Osteocyte (in vitro differentiated cells): ENCODE measurements at places on chromosomes 4 and X. TPM values are rescaled to one million over a fixed set of nuclear protein-coding genes. Genes with fewer than 3 reads are reported as not detected.

The TEX11 gene
- not detected in 2 replicates for total RNA-seq

GRCh38 chrX:150155436-150156035, 207.6 kb upstream of the MAMLD1 start:
- peak; percentile 89 for DNase-seq
- peak overlapping the region; percentile 50 for H3K27ac ChIP-seq
- H3K4me1 ChIP-seq = peaks cover 18% of the 10 kb centered on the region
- H3K4me3 ChIP-seq = no peak overlapping the region
- H3K27me3 ChIP-seq = no peaks in the 10 kb centered on the region

DNA sequence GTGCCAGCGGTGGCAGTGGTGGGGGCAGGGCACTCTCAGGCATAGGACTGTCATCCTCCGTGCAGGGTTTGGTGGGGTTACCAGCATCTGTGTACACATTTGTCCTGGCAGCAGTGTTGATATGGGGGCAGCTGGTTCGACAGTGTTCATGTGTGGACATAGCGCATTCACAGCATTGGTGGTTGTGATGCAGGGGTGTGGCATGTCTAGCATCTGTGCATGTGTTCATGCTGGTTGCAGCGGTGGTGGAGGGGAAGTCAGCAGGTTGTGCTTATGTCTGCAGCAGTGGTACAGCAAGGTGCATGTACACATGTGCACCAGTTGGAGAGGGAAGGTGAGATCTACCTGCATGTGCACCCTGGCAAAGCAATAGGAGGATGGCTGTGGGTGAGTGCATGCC, 75.3 kb upstream of the ZXDB start:
- DNase-seq = no peak
- H3K36me3 ChIP-seq = no peaks in the 10 kb centered on the region
- H3K4me3 ChIP-seq = no peak overlapping the region
- no peaks in the 10 kb centered on the region for H3K4me1 ChIP-seq
- no peak overlapping the region for H3K27ac ChIP-seq
- no peaks in the 10 kb centered on the region for H3K27me3 ChIP-seq

DNA sequence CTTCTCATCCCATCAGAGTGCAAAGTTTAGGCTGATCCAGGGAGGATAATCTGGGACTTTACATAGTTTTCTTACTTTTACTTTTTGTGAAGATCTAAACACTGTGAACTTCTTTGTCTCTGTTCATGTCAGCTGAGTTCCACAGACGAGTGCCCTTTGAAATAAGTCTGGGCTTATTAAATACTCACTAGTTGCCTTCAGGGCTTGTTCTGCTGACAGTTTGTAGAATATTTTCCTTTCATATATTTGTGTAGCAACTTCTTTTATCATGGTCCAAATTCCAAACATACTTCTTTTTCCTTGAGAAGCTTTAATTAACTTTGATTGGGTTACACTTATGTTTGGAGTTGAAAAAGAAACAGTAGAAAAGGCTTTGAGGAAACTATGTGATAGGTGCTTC, 109.6 kb downstream of the SH2D1A start:
- no peak for DNase-seq
- H3K4me1 ChIP-seq = peaks cover 34% of the 10 kb centered on the region
- H3K4me3 ChIP-seq = no peak overlapping the region

The SRPK3 gene
- not detected in 2 replicates for total RNA-seq

The NDST3 gene
- 3.2 and 3.6 TPM in 2 replicates for total RNA-seq

The SLC10A4 gene
- total RNA-seq = 0.21 TPM in 1 of 2 replicates, not detected in the other

The GRSF1 gene
- total RNA-seq = 78.7 and 82.5 TPM in 2 replicates

DNA sequence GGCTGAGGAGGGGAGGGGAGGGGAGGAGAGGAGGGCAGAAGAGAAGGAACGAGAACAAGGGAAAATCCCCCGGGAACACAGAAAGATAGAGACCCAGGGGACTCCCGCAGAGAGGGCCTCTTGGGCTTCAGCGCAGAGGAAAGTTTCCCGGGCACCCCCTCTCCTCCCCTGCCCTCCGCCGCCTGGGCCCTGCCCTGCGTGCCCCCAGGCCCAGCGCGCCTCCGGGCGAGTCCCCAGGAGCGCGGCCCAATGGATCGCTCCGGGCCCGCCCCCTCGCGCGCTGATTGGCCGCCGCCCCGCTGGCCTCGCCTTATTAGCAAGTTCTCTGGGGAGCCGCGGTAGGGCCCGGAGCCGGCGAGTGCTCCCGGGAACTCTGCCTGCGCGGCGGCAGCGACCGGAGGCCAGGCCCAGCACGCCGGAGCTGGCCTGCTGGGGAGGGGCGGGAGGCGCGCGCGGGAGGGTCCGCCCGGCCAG, at the start of gene MSX1:
MSX1 (plus strand) TSS at position 341 of the 474 bp plus-strand sequence. CDS start 235 bp downstream, outside the sequence.
- peak within 1 kb of the TSS; percentile 92 for H3K4me3 ChIP-seq
- H3K27me3 ChIP-seq = peaks cover 42% of the 10 kb centered on the region
- H3K4me1 ChIP-seq = peaks cover 27% of the 10 kb centered on the region
- H3K36me3 ChIP-seq = peaks cover 7% of the 10 kb centered on the region
- DNase-seq = peak; percentile 92

GRCh38 chr4:88021824-88022223, 14.4 kb downstream of the PKD2 start:
- no peak for DNase-seq
- no peak overlapping the region for H3K4me3 ChIP-seq
- no peak overlapping the region for H3K27ac ChIP-seq
- peaks cover 34% of the 10 kb centered on the region for H3K36me3 ChIP-seq
- H3K27me3 ChIP-seq = no peaks in the 10 kb centered on the region
